ENCODE measurements at places on chromosomes 16 and 17. TPM values are rescaled to one million over a fixed set of nuclear protein-coding genes. Genes with fewer than 3 reads are reported as not detected.

- no peak overlapping the region for H3K27ac ChIP-seq
- no peaks in the 10 kb centered on the region for H3K4me1 ChIP-seq
- no peak overlapping the region for H3K4me3 ChIP-seq
- no peak for DNase-seq
- no peaks in the 10 kb centered on the region for H3K36me3 ChIP-seq
- no peaks in the 10 kb centered on the region for H3K27me3 ChIP-seq
Measured at GRCh38 chr16:13835935-13836730, 83.8 kb upstream of the ERCC4 start.

GRCh38 chr17:76683011-76683755 is 27.6 kb downstream of the MXRA7 start:
- peaks cover 25% of the 10 kb centered on the region for H3K36me3 ChIP-seq
- H3K4me3 ChIP-seq = no peak overlapping the region
- H3K27me3 ChIP-seq = no peaks in the 10 kb centered on the region
- peaks cover 48% of the 10 kb centered on the region for H3K4me1 ChIP-seq
- no peak for DNase-seq
- H3K27ac ChIP-seq = no peak overlapping the region

DNA sequence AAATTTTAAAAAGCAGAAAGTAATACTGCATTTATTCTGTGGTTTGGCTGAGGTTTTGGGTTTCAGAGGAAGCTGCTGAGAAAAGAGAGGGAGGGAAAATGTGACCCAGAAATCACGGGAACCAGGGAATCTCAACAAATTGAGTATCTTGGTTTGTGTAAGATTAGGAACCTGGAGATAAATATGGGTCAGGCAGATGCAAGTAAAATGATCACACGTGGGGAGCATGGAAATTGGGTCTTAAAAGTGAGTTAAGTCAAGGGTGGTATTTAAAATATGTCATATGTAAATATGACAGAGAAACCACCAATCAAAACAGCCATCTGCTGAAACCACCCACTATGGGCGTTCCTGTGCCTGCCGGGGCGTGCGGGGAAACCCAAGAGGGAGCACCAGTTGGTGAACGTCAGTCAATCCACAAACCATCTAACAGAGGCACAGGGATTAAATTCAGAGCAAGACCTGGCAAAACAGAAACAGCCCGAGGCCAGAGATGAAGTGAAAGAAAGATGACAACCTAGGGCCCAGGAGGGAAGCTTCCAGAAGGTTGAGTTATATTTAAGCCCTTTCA is 33.4 kb downstream of the CDH13 start:
- no peaks in the 10 kb centered on the region for H3K27me3 ChIP-seq
- peaks cover under 1% of the 10 kb centered on the region for H3K4me1 ChIP-seq
- DNase-seq = no peak
- no peaks in the 10 kb centered on the region for H3K36me3 ChIP-seq

- H3K27ac ChIP-seq = peak overlapping the region; percentile 46
- peaks cover 48% of the 10 kb centered on the region for H3K4me1 ChIP-seq
- H3K36me3 ChIP-seq = no peaks in the 10 kb centered on the region
- no peaks in the 10 kb centered on the region for H3K27me3 ChIP-seq
Measured at GRCh38 chr17:17120294-17120693, 78.0 kb downstream of the MPRIP start.

- H3K27ac ChIP-seq = no peak overlapping the region
- H3K4me3 ChIP-seq = no peak overlapping the region
- H3K4me1 ChIP-seq = peaks cover 5% of the 10 kb centered on the region
- no peaks in the 10 kb centered on the region for H3K36me3 ChIP-seq
Measured at GRCh38 chr17:8949061-8949661, 16.3 kb downstream of the PIK3R5 start.

- no peak for DNase-seq
- no peaks in the 10 kb centered on the region for H3K27me3 ChIP-seq
- H3K4me3 ChIP-seq = no peak overlapping the region
- no peaks in the 10 kb centered on the region for H3K36me3 ChIP-seq
Measured at GRCh38 chr17:57735707-57736106, 9.4 kb downstream of the CCDC182 start.

- DNase-seq = no peak
- no peaks in the 10 kb centered on the region for H3K4me1 ChIP-seq
- peaks cover 8% of the 10 kb centered on the region for H3K27me3 ChIP-seq
- no peak within 1 kb of the TSS for H3K27ac ChIP-seq
Measured at GRCh38 chr17:36089888-36090836, at the start of gene CCL3. Gene CCL3, minus strand, starts transcription at chr17:36090143. Its CDS starts 85 bp downstream, at chr17:36090058.

- no peaks in the 10 kb centered on the region for H3K36me3 ChIP-seq
- no peaks in the 10 kb centered on the region for H3K27me3 ChIP-seq
- H3K4me1 ChIP-seq = peaks cover 11% of the 10 kb centered on the region
- no peak overlapping the region for H3K27ac ChIP-seq
Measured at GRCh38 chr17:46013502-46014165, 14.6 kb downstream of the STH start.

DNA sequence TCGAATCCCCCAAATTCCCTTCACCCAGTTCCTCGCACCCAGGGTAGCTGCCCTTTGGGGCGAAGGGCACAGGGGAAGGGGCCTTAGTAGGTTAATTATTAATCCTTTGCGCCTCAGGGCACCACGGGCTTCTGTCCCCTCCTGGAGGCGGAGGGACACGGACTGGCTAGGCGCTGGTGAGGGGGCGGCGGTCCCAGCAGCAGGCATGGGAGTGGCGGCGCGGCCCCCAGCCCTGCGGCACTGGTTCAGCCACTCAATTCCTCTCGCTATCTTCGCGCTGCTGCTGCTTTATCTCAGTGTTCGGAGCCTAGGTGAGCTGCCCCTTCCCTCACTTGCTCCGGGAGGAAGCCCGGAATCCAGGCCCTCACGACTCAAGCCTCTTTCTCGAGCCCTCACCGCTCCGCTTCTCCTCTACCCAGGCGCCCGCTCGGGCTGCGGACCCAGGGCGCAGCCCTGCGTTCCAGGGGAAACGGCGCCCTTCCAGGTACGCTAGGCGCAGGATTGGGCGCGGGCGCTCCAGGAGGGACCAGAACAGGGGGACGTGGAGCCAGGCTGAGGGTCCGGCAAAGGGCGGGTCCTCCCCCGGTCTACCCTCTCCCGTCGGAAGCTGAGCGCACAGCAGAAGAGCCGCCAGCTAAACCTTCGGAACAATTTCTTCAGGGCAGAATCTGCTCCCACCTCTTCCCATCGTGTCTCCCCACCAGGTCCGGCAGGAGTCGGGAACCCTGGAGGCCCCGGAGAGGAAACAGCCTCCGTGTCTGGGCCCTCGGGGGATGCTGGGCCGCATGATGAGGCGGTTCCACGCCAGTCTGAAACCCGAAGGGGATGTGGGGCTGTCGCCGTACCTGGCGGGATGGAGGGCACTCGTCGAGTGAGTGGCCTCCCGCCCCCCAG is at the start of gene GLTPD2:
TSS of gene GLTPD2 (plus strand) at position 158 of the 894 bp plus-strand sequence. CDS start at position 206, 48 bp downstream.
- peak within 1 kb of the TSS; percentile 99 for H3K27ac ChIP-seq
- H3K27me3 ChIP-seq = peaks cover 14% of the 10 kb centered on the region
- peak; percentile 70 for DNase-seq

DNA sequence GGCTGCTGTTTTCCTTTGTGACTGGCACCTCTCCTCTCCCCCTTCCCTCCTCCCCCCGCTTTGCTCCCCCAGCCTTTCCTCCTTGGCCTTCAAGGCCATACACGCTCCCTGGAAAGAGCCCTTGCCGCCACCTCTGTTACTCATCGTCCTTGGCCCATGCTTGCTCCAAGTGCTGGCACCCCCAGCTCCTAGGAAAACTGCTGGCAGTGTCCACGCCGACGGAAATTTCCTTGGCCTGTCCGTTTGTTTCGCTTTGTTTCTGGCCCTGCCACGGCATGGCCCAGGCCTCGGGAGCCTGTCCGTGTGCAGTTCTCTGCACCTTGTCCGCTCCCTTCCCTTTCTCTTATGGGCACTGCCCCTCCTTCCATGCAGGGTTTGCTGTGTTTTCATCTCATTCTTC is 18.0 kb downstream of the CA5A start:
- peak; percentile 85 for DNase-seq
- peak overlapping the region; percentile 74 for H3K27ac ChIP-seq
- no peaks in the 10 kb centered on the region for H3K36me3 ChIP-seq
- H3K4me3 ChIP-seq = peak overlapping the region; percentile 34

DNA sequence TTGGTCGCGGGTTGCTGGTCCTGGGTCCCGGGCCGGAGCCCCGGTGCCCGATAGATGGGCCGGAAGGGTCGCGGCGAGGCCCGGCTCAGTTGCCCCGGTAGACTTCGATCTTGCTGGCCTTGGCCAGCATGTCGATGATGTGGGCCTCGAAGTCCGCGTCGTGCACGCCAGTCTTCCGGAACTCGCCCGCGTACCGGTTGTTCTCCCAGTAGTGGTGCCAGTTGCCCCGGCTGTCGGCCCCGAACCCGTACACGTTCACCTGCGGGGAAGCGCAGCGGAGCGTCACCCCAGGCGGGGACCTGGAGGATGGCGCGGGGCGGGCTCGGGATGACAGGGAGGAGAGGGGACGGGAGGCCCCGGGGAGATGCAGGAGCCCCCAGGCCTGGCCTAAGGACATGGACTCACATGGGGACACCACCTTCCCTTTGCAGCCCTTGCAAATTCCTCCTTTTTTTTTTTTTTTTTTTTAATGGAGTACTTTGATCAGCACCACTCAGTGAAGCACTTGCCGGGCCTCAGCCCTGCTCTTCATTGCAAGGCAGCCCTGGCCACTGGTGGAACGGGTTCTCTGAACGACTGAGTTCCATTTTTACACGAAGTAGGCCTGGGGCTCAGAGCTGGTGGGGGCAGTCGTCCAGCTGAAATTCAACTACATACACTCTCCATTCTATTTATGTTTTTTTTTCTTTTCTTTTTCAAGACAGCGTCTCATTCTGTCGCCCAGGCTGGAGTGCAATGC is 35.1 kb downstream of the DDX19A start:
- H3K36me3 ChIP-seq = peaks cover 7% of the 10 kb centered on the region
- H3K27ac ChIP-seq = peak overlapping the region; percentile 92
- H3K27me3 ChIP-seq = no peaks in the 10 kb centered on the region

- H3K36me3 ChIP-seq = no peaks in the 10 kb centered on the region
- H3K27me3 ChIP-seq = no peaks in the 10 kb centered on the region
- H3K4me3 ChIP-seq = no peak overlapping the region
- H3K27ac ChIP-seq = no peak overlapping the region
- DNase-seq = no peak
Measured at GRCh38 chr16:79293836-79294460, 306.6 kb downstream of the MAF start.

DNA sequence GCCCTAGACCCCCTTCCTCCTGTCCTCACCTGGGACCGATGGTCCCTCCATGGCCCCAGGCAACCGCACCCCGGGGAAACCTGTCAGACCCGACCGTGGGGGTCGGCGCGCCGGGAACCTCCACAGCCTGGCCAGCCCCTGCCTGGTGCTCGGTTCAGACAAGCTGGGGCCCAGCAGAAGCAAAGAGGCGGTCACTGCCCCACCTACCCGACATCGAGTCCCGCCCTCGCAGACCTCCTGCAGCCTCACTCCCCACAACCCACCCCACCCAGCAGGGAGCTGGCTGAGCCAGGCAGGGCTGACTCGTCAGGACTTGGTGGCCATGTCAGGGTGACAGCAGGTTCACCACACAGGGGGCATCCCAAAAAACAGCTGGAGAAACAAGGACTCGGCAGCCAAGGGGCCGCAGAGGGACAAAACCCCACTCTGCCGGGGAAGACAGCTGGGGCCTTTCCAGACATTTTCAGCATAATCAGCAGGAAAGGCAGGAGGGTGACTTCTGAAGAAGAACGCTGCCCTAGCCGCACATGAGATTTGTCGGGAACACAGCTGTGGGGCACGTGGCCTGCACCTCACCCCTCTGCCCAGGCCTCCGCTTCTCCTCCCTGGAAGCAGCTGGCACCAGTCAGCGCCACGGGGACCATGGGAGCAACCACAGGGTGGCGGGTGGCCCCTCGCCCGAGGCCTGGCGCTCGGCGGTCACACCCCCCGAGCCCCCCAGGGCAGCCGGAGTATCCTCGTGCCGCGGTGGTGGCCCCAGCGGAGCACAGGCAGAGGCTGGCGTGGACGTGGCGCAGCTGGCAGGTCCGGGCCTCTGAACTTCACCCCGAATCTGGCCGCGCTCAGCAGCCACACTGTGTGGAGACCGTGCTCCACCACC is 22.9 kb downstream of the GNPTG start:
- no peak for DNase-seq
- H3K4me3 ChIP-seq = no peak overlapping the region
- no peaks in the 10 kb centered on the region for H3K27me3 ChIP-seq
- H3K27ac ChIP-seq = no peak overlapping the region
- H3K4me1 ChIP-seq = peaks cover 25% of the 10 kb centered on the region
- H3K36me3 ChIP-seq = peaks cover 43% of the 10 kb centered on the region

DNA sequence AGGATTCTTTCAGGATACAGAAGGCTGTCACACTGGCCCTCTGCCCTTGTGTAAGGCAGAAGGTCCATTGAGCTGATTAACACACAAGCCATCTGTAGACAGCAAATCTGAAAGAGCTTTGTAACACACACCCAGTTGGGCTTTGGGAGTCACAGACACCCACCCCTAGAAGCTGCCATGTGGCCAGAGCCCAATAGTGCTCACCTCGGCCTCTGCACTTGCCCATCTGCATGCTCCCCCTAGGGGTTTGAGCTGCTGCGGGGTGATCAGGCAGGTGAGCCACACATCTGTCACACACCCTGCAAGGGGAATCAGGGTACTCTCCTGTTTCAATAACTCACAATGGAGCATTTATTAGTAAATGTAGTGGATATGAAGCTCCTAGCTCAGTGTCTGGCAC is 138.3 kb downstream of the CHD9NB start:
- no peaks in the 10 kb centered on the region for H3K36me3 ChIP-seq
- H3K27ac ChIP-seq = no peak overlapping the region
- H3K4me3 ChIP-seq = no peak overlapping the region

GRCh38 chr16:50539822-50540710 is 8.1 kb upstream of the NKD1 start:
- no peaks in the 10 kb centered on the region for H3K36me3 ChIP-seq
- H3K4me3 ChIP-seq = no peak overlapping the region
- no peak overlapping the region for H3K27ac ChIP-seq
- no peaks in the 10 kb centered on the region for H3K27me3 ChIP-seq

DNA sequence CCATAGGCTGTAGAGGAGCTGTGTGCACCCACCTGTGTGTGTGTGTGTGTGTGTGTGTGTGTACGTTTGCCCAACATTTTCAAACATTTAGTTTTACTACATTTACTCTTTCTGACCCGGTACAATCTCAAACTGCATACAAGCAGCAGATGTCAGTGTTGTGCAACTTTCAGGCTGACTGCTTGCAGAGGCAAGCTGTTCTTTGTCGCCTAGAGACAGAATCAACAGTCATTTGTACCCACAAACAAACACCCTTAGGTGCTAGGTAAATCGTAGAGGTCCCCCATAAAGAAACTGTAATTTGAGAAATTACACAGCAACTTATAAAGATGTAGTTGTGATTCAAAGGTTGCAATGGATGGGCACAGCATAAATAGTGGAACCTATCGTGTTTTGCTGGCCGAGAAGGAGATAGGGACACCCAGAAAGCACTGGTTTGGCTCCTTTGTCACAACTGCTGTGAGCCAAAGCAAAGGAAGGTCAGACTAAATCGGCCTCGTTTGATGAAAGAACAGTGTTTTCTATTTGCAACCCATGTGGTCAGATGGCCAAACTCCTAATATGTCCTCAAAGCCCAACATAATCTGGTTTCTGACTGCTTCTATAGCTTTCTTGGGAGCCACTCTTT is 478.4 kb downstream of the TOX3 start:
- DNase-seq = no peak
- no peak overlapping the region for H3K4me3 ChIP-seq
- no peaks in the 10 kb centered on the region for H3K27me3 ChIP-seq
- H3K36me3 ChIP-seq = no peaks in the 10 kb centered on the region
- H3K4me1 ChIP-seq = no peaks in the 10 kb centered on the region
- H3K27ac ChIP-seq = no peak overlapping the region

PKMYT1 gene
- 6.4 TPM for total RNA-seq

CCL1 gene
- total RNA-seq = not detected

CNTNAP4 gene
- not detected for total RNA-seq

TNFRSF13B gene
- total RNA-seq = not detected

MON1B gene
- total RNA-seq = 27.1 TPM

PHOSPHO1 gene
- 0.70 TPM for total RNA-seq

B4GALNT2 gene
- total RNA-seq = 2.1 TPM

HP gene
- total RNA-seq = 0.65 TPM

HSD17B2 gene
- total RNA-seq = 2.9 TPM

Measured in suprapubic skin (tissue), 4 donors.